ENCODE measurements at places on chromosomes 2 and 18.

GRCh38 chr2:105806996-105807395 is 62.3 kb downstream of the NCK2 start:
- no peak for DNase-seq

GRCh38 chr18:58756596-58757240 is 85.5 kb downstream of the MALT1 start:
- no peak for DNase-seq

GRCh38 chr2:104982111-104982510 is 55.8 kb upstream of the MRPS9 start:
- no peak for DNase-seq

- DNase-seq, result no peak
Measured at GRCh38 chr2:197311421-197312033, 947 bp upstream of the ANKRD44 start.

DNA sequence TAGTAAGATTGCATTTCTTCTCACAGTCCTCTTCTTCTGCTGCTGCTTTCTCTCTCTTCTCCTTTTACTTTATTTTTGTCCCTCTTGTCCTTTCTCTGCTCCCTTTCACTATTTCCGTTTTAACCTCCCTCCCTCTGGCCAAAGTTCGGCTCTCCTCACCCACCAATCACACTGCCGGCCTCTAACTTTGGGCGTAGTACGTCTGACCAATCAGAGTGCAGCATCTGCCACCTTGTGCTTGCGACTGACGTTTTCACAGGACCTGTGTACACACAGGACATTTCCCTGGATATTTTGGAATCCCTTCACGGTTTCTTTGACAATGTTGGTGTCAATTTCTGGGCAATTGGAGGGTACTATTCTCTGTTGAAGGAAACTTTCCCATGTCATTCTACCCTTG is 22.6 kb upstream of the ICOS start:
- DNase-seq, result no peak

DNA sequence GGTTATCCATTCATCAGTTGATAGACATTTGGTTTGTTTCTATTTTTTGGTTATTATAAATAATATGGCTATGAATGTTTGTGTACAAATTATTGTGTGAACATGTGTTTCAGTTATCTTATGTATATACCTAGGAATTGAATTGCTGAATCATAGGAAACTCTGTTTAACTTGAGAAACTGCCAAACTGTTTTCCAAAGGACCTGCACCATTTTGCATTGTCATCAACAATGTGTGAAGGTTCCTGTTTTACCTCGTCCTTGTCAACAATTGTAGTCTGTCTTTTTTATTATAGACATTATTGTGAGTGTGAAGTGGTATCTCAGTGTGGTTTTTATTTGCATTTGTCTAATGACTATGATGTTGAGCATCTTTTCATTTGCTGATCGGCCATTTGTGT is 17.1 kb downstream of the PDK1 start:
- no peak for DNase-seq

DNA sequence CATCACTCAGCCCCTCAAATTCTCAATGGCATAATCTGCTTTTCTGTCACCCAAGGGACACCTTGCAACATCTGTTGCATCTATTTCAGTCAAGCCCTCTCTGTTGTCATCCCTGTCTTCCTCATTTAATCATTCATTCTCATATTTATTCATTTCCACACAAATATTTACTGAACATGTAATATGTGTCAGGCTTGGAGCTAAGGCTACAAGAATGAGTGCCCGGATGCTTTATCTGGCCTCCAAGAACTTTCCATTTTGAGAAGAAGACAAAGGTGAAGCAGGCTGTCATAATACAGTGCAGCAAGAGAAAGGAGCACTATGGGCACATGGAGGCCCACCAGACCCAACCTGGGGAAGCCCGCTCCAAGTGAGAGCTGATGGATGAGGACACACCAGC is 15.6 kb downstream of the IL18RAP start:
- DNase-seq, result no peak

DNA sequence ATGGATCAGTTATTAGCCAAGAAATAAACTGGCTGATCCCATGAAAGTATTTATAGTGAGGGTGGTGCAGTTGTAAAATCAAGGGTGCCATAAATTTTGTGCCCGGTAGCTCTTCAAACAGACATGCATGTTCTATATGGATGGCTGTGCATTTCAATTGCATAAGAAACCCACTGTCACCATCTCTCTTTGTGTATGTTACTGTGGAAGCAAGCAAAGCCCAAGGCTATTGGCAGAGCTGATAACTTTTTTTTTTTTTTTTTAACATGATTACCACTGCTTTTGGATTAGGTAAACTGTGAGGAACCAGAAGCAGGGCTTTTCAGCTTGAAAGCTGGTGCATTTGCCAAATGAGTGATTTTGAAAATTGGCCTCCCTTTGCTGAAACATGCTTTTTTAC is 332.6 kb downstream of the SOX11 start:
- DNase-seq, result no peak

DNA sequence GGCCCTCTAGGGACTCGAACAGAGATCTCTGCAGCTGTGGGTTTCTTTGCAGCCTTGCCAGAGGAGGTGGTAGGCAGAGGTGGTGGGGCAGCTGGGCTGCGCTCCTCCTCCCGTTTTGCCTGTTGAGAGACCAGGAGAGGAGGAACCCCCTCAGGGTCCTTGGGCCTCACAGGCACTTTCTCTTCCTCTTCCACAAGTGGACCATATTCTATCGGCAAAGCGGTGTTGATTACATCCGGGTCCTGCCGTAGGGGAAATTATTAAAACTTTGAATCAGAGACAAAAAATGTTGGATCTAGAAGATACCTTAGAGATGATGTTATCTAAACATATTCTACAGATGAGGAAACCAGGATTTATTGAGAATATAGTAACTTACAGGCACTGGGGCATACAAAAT is 78.5 kb downstream of the CLIP4 start:
- no peak for DNase-seq

- no peak for DNase-seq
Measured at GRCh38 chr2:67289271-67289670, 107.9 kb upstream of the ETAA1 start.

GRCh38 chr2:112703684-112704083 is 17.1 kb upstream of the NT5DC4 start:
- no peak for DNase-seq

GRCh38 chr18:7601246-7601615 is 34.1 kb downstream of the PTPRM start:
- no peak for DNase-seq

GRCh38 chr2:225104971-225105370 is 62.7 kb upstream of the DOCK10 start:
- no peak for DNase-seq

DNA sequence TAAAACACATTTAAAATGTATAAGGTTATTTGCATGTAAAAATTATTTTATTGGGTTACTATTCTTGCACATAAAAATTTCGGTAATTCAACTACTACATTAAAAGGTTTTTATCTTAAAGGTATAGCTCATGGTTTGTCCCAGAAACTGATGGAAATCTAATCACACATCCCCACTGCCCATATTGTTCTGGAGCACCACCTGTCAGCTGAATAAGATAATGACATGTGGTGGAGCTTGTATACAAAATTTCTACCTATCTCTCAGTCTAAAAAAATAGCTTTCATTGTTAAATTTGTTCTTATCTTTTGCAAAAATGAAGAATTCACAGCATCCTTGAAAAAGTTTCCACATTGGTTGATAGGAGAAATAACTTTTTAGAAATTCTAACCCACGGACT is 18.3 kb downstream of the ERBB4 start:
- no peak for DNase-seq

DNA sequence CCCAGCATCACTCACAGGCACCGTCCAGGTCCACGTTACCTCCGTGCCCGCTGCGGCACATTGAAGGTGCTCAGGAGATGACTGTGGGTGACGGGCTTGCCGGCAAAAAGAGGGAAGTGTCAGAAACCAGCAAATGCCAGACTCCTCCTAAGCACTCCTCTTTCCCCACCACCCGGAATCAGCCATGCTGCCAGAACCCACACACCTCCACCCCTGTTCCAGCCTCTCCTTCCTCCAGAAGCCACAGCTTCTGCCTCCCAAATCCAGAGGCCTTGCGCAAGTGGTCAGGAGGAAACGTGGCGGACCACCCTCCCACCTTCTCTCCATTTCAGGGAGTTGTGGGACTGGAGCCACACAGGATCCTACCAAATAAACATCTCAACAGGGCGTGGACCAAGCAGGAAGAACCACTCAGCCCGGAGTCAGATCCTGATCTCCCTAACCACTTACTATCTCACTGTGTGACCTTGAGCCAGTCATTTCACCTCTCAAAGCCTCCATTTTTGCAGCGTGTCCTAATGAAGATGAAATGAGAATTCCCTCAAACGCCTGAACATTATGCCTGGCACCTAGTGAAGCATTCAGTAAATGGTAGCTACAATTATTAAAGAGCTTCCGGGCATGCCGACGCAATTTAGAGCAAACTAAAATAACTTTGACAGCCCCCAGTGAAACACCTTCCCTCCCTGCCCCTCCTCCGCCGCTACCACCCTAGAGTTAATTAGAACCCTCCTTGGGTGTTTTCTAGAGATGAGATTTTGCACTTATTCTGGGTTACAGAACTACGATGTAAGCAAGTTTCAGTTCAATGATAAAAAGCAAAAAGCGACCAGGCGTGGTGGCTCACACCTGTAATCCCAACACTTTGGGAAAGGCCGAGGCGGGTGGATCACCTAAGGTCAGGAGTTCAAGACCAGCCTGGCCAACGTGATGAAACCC is 32.9 kb downstream of the SMAD7 start:
- DNase-seq, result no peak

All from HTR-8/SVneo (cell line).